ENCODE measurements at places on chromosomes 11 and 22.

GRCh38 chr11:95337175-95337957 lies 106.4 kb upstream of the SESN3 start:
- DNase-seq = peak; percentile 68

DNA sequence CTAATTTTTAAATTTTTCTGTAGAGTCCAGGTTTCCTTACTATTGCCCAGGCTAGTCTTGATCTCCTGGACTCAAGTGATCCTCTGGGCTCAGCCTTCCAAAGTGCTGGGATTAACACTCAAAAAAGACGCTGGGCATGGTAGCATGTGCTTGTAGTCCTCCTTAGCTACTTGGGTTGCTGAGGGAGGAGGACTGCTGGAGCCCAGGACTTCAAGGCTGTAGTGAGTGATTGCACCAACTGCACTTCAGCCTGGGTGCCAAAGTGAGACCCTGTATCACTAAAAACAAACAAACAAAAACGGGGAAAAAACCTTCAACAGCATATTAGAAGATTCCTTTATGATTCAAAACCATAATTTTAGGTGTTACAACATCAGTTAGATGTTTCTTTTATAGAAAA lies 44.6 kb downstream of the RSF1 start:
- no peak for DNase-seq

GRCh38 chr22:39966470-39966869 lies 6.3 kb downstream of the TMA7B start:
- DNase-seq = no peak

- DNase-seq = no peak
These were observed 3.9 kb upstream of the NDUFS8 start for GRCh38 chr11:68026391-68027105.

- DNase-seq = no peak
These were observed 83.4 kb upstream of the SHISAL1 start for GRCh38 chr22:44396021-44396726.

DNA sequence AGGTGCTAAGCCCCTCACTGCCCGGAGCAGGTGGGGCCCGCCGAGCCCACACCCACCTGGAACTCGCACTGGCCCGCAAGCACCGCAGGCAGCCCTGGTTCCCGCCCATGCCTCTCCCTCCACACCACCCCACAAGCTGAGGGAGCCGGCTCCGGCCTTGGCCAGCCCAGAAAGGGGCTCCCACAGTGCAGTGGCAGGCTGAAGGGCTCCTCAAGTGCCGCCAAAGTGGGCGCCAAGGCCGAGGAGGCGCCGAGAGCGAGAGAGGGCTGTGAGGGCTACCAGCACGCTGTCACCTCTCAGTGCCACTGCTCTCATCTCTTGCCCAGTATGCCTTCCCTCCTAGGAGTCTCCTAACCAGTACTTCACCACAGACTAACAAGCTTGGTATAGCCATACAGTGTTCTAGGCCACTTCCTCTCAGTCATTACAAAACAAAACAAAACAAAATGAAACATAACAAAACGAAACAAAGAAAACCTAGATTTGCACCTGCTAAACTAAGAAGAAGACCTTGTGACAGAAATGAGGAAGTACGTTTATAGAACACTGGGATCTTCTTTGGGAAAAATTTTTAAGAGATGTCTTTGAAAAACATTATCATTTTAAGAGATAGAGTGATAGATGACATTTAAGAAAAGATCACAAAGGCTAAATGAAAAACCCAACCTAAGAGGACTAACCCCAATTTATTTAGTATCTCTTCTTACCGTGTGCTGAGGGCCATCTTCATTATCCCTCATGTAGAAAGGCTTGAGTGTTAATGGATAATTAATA lies 47.7 kb upstream of the GAB2 start:
- DNase-seq = peak; percentile 35

GRCh38 chr11:46100670-46101069 lies 20.6 kb downstream of the PHF21A start:
- DNase-seq = peak; percentile 27

- DNase-seq = no peak
These were observed 8.5 kb downstream of the DENND6B start for GRCh38 chr22:50318356-50318697.

DNA sequence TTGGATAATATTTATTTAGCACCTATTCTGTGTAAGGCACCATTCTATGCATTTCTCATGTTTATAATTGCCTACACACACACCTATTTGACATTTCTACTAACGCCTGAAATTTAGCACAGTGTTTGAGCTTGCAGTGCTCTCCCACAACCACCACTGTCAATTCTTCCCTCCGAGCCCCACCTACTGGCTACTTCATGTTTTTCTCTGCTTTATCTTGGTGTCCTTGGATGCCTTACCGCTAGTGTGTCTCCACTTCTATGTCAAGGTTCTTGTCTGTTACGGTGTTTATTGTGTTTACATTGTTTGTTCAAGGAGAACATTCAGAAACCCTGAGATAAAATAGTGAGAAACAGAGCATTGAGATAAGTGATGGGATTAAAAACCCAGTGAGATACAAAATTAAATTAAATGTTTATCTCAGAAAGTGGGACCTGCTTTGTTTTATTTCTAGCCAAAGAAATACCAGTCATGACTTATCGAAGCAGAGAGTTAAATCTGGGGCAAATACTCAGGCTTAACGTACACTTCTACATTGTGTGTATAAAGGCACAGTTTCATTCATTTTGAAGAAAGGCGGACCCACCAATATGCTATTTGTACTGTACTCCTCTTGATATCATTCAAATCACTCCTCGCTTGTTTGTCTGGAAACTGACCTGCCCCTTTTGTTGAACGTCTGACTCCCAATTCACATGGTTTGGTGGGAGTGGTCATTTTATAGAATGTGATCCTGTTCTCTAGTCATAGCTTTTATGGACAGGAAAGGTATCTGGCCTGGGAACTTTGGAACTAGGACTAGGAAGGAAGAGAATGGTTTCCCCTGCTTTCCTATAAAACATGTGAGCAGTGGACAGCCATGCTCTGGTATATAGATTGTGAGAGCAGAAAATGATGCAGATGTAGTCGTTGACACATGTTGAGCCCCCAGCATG lies 39.2 kb upstream of the SLC36A4 start:
- DNase-seq = peak; percentile 73

DNA sequence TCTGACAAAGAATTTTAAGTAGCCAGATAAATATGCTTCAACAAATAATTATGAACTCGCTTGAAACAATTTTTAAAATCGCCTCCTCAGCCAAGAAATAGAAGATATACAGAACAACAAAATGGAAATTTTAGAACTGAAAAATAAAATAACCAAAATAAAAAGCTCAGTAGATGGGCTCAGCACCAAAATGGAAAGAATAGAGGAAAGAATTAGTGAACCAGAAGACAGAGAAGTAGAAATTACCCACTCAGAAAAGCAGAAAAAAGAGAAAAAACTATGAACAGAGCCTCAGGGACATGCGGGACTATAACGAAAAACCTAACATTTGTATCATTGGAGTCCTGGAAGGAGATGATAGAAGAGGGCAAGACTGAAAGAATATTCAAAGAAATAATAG lies 7.4 kb downstream of the COMMD9 start:
- DNase-seq = no peak

- DNase-seq = no peak
These were observed 2.1 kb downstream of the SYT9 start for GRCh38 chr11:7253800-7254199.

DNA sequence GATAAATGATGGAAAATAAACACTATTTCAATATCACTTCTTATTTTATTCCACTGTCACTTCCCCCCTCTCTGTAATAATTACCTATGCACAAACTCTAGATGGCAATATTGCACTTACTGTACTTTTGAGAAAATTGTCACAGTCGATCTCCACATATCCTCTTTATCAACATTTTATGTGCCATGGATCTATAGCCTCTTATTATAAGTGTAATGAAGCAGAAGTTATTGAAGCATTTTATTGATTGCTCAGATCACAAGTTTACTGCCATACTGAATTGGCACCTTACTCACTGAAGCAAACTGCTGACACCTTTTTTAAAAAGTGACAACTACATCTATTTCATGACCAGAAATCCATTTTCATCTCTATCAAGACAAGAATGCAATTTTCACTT lies 133.4 kb downstream of the DCDC1 start:
- peak; percentile 52 for DNase-seq

DNA sequence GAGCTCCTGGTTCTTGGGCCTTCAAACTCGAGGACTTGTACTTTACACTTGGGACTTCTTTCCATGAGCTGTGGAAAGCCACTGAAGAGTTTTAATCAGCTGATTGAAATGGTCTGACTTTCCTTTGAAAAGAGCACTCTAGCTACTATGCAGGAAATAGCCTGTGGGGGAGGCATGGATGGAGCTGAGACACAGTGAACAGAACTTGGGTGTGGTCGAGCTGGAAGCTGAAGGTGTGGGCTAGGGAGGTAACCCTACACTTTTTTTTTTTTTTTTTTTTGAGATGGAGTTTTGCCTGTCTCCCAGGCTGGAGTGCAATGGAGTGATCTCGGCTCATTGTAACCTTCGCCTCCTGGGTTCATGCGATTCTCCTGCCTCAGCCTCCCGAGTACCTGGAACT lies 17.5 kb upstream of the CAPRIN1 start:
- DNase-seq = no peak

DNA sequence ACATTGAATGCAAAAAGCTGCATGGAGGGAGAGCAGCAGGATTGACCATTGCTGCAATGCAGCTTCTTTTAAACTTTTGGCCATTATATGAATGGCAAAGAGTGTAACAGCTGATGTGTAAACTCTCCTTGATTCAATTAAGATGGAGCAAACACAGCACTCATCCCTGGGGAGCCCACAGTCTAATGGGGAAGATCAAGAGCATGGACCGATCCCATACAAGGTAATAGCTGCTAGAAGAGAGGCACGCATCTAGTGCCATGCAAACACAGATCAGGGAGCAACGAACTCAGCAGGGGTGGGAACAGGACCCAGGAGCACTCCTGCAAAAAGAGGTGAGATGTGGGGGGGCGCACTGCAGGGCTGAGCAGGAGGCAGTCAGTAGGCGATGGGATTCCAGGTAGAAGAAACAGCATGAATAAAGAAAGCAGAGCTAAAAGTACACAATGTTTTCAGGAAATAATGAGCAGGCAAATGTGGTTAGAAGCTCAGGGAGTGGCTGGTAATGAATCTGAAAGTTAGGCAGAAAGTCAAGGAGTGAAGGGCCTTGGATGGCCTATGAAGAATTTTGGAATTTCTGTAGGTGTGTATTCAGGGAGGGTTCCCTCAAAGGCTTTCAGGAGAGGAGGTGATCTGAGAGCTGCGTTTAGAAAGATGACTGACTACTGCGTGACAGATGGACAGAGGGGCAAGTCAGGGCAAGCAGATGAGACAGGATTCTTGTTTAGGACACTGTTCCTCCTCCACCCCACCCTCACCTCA lies 17.2 kb upstream of the BMAL1 start:
- no peak for DNase-seq

- DNase-seq = peak; percentile 8
These were observed 509.4 kb upstream of the RAG2 start for GRCh38 chr11:37107415-37107814.

- DNase-seq = no peak
These were observed 6.2 kb downstream of the ALDH3B1 start for GRCh38 chr11:68016161-68016903.

GRCh38 chr11:93604008-93604660 lies 57.3 kb upstream of the CEP295 start:
- DNase-seq = peak; percentile 9

GRCh38 chr11:105144887-105145286 lies 5.3 kb upstream of the CARD18 start:
- no peak for DNase-seq

DNA sequence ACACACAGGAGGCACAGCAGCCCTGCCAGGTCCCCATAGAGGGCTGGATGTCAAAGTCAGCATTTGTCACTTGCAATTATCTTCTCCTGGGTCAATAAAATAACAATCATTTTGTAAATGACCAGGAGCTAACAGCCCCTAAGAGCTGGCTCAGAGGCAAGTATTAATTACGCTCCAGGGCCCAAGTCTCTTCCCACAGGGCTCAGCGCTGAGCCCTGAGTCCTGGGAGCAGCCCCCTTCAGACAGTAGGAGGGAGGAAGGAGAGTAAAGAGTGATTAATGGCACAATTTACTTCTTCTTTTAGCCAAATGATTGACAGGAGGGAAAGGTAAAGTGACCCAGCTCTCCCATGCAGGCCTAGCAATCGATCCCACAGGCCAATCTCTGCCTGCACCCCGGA lies 99.0 kb upstream of the DRD2 start:
- no peak for DNase-seq

- DNase-seq = no peak
These were observed 32.0 kb downstream of the NEFH start for GRCh38 chr22:29512031-29512430.

DNA sequence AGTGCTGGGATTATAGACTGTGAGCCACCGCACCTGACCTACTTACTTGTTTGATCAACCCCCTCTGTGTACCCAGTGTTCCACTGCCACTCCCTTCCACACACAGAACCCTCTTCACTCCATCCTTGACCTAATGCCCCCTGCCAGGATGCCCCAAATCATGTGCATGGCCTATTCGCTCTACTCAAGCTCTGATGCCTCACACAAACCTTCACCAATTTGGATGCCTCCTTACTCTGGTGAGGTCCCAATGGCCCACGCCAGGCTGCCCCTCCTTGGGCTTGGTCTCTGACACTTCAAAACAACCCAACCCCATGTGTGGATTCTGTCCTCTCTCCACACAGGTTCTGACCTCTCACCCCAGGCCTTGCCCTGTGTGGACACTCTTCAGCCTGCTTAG lies 9.4 kb upstream of the PSMC3 start:
- DNase-seq = no peak

Measured in hematopoietic multipotent progenitor cell treated with erythropoietin and hydrocortisone succinate and interleukin-3 and kit ligand, for 4 days (in vitro differentiated cells).